ENCODE measurements at places on chromosomes 6 and 20.

DNA sequence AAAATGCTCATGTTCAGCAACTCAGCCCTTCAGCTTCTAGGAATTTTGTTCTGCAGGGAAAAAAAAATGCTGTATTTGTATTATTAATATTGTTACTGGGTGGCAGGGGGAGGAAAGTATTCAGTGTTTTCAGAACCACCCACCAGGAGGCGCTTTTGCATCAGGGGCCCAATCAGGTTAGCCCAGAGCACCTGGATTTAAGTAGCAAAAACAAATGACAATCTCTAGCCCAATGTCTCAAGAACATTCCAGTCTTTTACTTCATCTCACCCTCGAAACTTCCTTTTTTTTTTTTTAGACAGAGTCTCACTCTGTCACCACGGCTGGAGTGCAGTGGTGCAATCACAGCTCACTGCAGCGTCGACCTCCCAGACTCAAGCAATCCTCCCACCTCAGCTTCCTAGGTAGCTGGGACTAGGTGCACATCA lies 635 bp upstream of the C20orf203 start:
- DNase-seq: peak; percentile 45

DNA sequence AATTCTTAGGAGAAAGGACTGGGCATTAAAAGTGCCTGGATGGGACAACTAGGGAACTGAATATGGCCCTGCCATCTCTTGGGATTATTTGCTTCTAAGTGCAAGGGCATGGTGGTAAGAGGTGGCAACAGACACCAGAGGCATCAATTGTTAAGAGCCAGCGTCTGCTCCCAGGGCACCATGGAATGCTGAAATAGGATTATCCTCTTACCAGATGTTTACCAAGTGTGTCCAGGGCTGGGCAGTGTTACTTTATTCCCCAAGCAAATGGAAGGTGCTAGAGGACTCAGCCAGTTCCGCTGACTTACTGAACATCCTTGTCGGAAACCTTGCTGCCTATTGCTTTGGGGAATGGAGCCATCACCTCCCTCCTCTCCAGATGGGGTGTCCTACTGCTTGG lies 273.6 kb upstream of the SUPT3H start:
- no peak for DNase-seq

- DNase-seq: peak; percentile 20
Measured at GRCh38 chr6:132973514-132973993, 159.2 kb downstream of the RPS12 start.

DNA sequence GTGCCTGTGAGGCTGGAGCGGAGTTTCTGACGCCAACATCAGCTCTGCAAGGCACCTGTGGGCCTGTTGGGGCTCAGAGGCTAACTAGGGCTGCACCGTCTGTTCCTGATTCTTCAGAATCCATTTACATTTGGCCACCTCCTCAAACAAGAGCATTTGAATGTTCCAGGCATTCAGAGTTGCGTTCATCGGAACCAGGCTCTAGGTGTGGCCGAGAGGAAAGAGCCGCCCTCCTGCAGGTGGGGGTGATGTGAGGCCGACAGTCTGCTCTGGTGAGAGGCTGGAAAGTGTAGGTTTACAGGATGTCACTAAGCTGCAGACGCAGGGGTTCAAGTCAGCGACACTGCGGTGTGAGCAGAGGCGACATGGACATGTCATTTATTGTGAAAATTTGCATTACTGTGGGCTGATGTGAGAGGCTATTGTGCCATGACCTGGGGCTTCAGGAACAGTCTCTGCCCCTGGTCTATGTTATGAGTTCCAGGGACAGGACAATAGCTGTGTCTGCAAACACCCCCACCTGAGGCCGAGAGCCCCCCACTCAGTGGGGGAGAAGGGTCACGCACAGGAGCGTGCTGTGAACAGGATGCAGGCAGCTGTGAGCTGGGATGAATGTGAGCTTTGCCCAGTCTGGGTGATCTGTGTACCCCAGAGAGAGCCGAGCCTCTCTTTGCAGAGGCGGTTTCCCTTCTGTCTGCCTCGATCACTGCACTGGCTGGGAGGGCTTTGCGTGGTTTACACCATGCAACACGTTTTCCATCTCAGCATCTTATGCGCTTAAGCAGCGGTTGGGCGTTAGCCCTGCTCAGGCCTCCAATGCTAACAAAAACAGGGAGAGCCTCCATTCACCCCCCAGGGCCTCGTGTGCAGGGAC lies 21.1 kb downstream of the SLCO4A1 start:
- DNase-seq: no peak

DNA sequence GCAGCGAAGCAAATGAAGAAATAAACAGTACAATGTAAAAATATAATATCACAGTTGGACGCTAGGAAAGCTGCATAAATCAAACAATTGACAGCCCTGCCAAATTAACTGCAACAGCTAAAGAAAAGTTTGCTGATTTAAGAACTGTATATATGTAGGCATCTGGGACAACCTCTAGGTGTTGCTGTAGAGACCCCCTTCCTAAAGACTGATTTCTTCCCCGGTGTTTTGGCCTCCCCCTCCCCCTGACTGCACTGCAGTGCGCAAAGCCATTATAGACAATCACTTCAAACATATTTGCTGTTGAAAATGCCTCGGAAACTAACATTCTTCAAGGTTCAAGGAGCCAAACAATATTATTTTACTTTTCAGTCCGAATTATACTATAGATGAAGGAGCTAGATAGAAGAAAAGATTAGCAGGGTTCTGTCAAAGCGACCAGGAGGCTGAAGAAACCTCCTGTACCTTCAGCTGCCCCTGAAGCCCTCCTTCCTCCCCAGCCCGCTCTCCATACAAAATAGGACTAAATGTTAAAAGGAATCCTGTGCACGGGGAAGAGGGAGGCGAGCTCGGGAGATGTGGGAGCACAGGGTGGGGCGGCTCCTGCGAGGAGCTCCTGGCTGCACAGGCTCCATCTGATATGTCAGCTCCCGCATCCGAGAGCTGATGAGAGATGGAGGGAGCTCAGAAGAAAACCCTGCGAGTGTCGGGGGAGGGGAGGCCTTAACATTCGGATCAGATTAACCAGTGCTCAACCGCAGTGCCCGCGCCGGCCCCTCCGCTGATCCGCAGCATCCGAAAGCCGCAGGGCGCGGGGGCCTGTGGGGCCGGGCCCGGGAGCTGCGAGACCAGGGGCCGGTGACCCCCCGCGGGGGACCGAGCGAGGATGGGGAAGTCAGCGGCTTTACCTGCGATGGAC lies 822 bp downstream of the ELOVL4 start:
- DNase-seq: peak; percentile 14
